ENCODE measurements at places on chromosomes 6 and 20.
A peak's percentile ranks its signal among the peaks of the same experiment; 100 is the strongest.

- DNase-seq = no peak
Measured at GRCh38 chr6:11374036-11375010, 141.9 kb upstream of the NEDD9 start.

DNA sequence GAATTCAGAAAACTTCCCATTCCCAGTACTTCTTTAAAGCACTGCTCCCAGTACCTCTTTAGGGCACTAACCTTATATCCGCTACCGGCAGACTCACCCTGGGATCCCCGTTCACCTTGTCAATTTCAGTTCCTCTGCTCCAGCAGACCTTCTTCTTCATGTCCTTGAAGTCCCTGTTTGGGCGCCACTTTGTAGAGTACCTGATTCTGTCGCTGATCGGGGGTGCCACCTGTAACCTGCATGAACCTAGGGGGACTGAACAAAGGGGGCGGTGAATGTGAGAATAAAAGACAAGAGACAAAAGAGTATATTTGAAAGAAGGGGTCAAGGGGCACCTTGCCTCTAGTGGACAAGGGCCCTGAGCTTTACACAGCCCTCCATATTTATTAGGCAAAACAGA is 4.9 kb upstream of the GINS1 start:
- no peak for DNase-seq

- peak; percentile 35 for DNase-seq
Measured at GRCh38 chr6:80338201-80338836, 231.8 kb downstream of the BCKDHB start.

DNA sequence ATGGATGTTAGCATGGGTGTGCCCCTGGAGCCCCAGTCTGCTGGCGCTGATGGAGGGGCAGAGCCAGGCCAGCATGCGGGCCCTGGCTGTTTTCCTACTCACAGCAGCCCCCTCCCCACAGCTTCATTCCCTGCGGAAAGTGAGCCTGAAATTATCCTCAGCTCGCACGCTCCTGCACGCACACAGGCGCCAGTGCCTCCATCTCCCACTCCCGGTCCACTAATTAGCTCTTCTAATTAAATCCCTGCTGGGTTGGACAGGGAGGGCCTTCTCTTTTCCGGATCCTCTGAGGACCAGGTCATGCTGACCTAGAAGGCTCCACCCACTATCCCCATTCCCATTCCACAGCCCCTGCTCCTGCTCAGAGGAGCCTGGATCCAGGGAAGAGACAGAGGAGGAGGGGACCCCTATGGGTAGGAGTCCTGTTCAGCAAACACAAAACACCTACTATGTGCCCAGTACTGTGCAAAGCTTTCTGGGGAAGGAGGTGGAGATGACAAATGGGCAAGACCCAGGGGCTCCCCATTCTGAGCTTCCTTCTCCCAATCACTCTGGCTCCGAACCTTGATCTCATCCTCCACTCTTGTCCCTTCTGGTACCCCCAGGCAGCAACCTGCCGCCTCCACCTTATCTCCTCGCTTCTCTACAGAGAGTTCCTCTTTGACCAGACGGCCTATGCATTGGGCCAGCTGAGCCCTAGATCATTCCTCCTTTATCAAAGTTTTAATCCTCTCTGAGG is 70.2 kb upstream of the CCDC167 start:
- no peak for DNase-seq

- no peak for DNase-seq
Measured at GRCh38 chr20:58619077-58619863, 31.8 kb upstream of the STX16 start.

- DNase-seq = no peak
Measured at GRCh38 chr6:114249522-114249921, 93.3 kb downstream of the HS3ST5 start.

GRCh38 chr6:158414851-158415262 is 102.6 kb downstream of the TULP4 start:
- no peak for DNase-seq

- DNase-seq = no peak
Measured at GRCh38 chr20:41862476-41862875, 244.3 kb upstream of the CHD6 start.

GRCh38 chr6:89987830-89988229 is 93.6 kb downstream of the GJA10 start:
- no peak for DNase-seq

DNA sequence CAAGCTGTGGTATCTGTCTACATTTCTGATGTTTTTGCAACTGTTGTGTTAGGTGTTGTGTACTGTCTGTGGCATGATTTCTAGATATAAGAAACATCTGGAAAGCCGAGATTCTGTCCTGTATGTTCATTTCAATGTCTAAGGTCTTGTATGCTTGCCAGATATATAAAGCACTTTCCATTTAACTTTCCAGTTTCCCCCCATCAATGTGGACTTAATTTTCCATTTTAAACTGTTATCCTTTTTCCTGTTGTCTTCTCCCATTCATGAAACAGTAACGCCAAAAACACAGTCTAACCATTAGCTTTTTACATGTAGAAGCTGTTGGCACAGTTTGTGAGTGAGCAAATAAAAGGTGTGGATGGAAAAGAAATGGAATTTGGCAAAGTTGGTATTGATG is 181.6 kb downstream of the FARS2 start:
- DNase-seq = no peak

- no peak for DNase-seq
Measured at GRCh38 chr6:161630674-161631073, 356.8 kb upstream of the AGPAT4 start.

GRCh38 chr20:47727170-47727880 is 58.0 kb downstream of the SULF2 start:
- no peak for DNase-seq

DNA sequence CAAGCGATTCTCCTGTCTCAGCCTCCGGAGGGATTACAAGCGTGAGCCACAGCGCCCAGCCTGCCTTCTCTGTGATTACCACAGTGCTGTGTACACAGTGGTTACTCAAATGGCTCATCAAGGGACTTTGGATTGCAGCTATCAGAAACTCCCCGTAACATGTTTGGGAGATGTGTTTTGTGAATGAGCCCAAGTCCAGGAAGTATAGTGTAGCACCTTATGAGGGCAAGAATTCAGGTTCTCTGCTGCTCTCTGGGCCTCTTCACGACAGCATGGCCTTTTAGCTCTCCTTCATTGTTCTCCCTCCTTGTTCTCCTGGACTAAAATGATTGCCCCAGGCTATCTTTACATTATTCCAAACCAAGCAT is 34.1 kb upstream of the RPL7L1 start:
- DNase-seq = no peak

GRCh38 chr6:138162111-138162954 is 594 bp downstream of the ARFGEF3 start:
- peak; percentile 19 for DNase-seq

DNA sequence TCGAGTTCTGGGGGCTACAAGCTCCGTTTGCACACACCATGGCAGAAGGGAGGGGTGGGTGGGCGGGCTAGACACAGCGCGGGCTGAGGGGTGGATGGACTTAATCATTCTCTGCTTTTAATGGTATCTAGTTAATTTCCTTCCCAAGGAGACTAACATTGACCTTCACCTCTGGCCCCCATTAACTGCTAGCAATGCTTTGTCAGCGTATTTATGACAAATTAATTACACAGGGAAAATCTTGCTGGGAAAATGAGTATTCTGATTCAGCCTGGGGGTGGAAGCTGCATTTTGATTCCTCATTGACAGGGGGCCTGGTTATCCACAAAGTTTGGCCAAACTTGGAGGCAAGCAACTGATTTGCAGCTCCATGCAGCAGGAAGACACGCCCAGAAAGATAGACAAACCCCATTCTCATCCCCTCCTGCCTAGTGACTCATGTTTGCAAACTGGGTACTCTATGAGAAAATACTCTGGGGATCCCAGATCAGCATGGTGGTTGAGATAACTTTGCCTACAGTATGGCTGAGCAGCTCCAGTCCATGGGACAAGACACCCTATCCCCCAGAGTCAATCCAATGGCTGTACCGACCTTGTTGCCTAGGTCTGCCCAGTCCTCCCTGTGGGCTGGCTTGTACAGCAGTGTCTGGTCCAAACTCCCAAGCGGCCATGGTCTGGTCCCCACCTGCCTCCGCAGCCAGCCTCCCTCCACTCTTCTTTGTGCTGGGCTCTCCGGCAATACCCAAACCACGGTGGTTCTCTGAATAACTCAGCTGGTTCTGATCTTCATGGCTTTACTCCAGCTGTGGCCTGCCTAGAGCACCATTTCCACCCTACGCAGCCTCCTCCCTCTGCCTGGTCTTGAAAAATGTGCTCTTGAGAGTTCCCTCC is 19.7 kb downstream of the ZBP1 start:
- DNase-seq = no peak

DNA sequence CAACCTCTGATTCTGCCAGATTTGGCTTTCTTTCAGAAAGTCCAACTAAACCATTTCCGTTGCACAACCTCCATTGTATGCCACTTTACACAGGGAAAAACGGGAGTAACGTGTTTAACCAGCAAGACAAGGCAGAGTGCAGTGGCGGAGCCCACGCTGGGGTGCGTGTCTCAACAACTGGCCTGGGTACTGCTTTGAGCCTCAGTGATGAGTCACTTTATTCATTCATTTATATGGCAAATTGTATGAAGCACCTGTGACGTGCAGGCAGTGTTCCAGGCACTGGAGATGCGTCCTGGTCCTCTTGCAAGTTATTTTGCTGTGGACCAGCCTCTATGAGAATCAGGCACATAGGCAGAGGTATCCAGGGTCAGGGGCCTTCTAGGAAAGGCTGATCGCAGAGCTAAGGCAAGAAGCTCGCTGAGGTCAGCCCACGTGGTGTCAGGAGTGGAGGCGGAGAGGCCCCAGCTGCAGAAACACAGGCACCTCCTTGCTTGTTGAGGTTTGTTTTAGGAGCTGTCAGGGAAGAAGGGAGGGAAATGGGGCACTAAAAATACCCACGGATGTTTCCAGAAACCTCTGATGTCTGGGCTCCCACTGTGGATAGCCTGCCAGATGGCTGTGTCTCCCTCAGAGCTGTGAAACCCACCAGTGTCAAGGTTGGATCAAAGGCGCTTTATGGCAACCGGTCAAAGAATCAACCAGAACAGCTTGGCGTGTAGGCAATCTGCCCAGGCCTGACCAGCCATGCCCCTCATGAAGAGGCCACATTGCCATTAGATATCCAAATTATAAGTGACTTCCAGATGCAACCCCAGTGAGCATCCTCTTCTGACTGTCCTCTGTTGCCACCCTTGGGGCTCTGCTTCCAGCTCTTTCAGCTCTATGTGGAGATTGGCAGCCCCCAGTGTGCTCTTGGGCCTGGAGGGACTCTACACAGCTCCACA is 157.2 kb downstream of the CD83 start:
- DNase-seq = no peak

GRCh38 chr6:82088978-82089771 is 158.4 kb downstream of the IBTK start:
- no peak for DNase-seq

GRCh38 chr20:2694519-2694918 is 1.9 kb downstream of the EBF4 start:
- no peak for DNase-seq

DNA sequence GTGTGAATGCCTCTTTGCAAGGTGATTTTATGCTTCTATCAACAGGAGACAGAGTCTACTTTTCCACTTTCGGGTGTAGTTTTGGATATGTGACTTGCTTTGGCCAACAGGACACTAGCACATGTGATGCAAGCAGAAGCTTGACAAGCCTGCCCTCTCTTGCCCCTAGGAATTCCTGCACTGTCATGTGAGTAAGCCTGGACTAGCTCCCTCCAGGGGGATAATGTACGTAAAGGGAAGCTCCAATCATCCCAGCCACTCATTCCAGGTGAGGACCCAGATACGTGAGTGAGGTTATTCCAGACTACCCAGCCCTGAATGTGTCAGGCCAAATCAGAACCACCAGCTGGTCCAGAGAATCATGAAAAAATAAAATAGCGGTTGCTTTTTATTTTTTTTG is 33.3 kb downstream of the BEND3 start:
- DNase-seq = no peak

DNA sequence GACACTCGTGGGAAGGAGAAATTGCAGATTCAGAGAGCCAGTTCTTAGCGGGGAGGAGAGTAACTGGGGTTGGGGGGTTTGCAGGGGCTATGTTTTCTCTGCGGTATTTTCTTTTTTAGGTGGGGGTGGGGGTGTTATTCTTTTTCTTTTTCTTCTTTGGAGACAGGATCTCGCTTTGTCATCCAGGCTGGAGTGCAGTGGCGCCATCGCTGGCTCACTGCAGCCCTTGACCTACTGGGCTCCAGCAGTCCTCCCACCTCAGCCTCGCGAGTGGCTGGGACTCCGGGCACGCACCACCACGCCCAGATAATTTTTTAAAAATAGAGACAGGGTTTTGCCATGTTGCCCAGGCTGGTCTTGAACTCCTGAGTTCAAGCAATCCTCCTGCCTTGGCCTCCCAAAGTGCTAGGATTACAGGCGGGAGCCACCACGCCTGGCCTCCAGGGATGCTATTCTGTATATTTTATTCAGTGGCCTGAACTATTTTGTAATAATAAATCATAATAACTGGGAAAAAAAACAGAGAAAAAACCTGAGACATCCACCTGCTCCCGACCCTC is 57.3 kb downstream of the UBE2V1 start:
- DNase-seq = no peak

- DNase-seq = no peak
Measured at GRCh38 chr6:144536079-144536478, 250.9 kb downstream of the UTRN start.

GRCh38 chr20:61099806-61100205 is 152.3 kb upstream of the CDH4 start:
- DNase-seq = no peak
